ENCODE measurements at places on chromosomes 2 and 18.

- DNase-seq: no peak
These were observed 100.0 kb upstream of the PID1 start for GRCh38 chr2:229371086-229371485.

GRCh38 chr18:64695851-64696553 is 547.1 kb upstream of the LINC00305 start:
- DNase-seq: peak; percentile 69

DNA sequence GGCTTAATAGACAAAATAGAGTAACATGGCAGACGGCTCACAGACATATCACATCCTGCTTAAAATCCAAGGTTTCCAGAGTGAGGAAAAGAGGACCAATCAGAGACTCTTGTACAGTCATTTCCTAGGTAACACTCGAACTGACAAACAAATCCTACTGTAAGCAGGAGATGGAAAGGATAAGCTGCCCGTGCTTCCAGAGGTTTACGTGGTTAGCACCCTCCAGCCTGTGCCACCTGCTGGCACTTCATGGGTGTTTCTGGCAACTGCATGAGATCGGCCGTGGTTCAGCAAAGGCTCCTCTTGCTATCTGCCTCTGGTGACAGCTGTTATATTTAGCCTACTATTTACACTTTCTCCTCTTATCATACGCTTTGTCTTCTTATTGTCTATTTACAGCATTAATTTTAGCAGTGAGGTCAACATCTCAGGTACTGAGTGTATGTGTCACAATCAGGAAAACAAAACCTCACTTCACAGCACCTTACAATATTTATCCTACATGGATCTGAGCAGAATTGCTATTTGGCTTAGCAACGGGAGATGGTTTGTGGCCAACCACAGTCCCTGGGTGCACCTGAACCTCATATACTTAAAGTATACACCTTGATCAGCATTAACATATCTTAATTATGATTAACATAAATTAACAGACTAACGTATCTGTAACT is 226.9 kb downstream of the TMEM163 start:
- DNase-seq: no peak

GRCh38 chr2:120939595-120940318 is 204.1 kb downstream of the GLI2 start:
- DNase-seq: no peak

DNA sequence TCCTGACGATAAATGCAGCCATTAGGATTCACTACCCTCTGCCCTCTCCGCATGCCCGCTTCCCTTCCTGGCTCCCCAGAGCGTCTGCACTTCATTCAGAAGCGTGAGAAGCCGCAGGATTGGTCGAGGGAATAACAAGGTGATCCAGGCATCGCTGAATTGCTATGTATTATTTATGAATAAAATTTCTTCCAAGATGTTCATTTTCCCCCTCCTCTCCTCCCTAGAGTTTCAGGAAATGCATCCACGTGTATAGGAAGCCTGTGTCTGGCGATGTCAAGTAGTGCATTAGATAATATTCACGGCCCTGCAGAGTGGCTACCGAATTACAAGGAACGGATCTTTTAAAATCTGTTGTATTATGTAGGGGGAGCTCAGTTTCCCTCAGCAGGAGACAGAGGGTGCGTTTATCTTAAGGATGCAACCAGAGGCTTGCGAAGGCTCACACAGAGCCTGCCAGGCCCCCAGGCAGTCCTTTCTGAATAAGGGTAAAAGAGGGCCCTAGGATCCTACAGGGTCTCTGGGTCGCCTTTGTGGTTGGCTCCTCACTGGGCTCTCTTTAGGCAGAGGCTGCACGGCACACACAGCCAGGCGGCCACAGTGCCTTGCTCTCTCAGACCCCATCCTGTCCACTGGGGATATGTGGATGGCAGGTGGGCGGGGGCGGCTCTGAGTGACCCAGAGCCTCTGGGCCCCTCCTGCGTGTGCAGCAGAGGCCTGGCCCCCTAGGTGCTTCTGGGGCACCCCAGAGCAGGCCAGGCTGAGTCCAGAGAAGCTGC is 224.1 kb upstream of the PXDN start:
- no peak for DNase-seq

- DNase-seq: no peak
These were observed 33.5 kb downstream of the NHEJ1 start for GRCh38 chr2:219127037-219127635.

GRCh38 chr2:160465002-160465401 is 28.6 kb downstream of the RBMS1 start:
- no peak for DNase-seq

GRCh38 chr18:7619676-7620075 is 52.6 kb downstream of the PTPRM start:
- no peak for DNase-seq

- DNase-seq: peak; percentile 47
These were observed 10.8 kb downstream of the AGFG1 start for GRCh38 chr2:227482638-227483340.

GRCh38 chr2:226771067-226771466 is 28.6 kb downstream of the IRS1 start:
- no peak for DNase-seq

GRCh38 chr2:61177727-61178549 is 15.9 kb downstream of the C2orf74 start:
- peak; percentile 52 for DNase-seq

GRCh38 chr18:60358516-60358915 is 14.1 kb downstream of the MC4R start:
- no peak for DNase-seq

GRCh38 chr2:152598975-152599759 is 118.1 kb downstream of the PRPF40A start:
- no peak for DNase-seq

DNA sequence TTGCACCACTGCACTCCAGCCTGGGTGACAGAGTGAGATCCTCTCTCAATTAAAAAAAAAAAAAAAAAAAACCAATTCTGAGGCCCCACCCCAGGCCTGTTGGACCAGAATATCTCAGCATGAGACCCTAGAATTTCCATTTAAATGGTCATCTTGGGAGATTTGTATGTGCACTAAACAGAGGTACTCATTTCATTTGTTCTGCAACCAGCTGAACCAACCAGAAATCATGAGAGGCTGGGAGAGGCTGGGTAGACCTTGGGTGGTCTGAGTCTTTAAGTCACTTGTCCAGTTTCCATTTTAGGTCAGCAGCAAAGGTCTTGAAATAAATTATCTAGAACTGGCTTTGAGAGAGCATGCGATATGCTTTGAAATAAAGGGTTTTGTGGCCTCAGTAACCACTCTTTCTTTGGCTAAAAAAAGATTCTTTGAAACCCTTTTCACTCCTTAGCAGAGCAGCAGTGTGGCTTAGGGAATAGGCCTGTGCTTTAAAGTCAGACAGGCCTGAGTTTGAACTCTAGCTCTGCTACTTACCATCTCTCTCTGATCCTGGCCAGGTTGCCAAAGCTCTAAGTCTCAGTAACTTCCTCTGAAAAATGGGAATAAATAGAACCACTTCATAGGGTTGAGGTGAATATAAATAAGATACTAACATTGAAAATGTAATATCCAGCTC is 52.6 kb downstream of the QPCT start:
- no peak for DNase-seq

- DNase-seq: no peak
These were observed 600.0 kb upstream of the SLC39A10 start for GRCh38 chr2:195057001-195057400.

- DNase-seq: peak; percentile 81
These were observed 81.3 kb downstream of the OSBPL6 start for GRCh38 chr2:178275600-178275999.

DNA sequence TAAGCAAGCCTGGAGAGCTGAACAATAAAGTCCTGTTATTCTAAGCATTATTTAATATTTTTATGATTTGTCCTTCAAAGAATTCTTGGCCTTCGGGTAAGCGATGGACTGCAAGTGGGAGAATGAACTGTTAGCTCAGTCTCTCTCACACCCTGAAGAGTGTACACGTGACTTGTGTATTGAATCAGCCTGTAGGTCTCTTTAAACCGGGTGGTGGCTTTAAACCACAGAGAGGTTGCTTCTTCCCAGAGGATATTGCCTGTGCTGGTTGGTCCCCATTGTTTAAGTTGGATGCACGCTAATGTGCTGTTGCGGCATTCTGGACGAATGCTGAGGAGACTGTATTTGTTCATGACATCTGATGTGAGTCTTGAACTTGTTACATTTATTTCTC is 183.3 kb downstream of the LTBP1 start:
- no peak for DNase-seq

GRCh38 chr2:156517419-156517818 is 81.2 kb downstream of the GPD2 start:
- no peak for DNase-seq

DNA sequence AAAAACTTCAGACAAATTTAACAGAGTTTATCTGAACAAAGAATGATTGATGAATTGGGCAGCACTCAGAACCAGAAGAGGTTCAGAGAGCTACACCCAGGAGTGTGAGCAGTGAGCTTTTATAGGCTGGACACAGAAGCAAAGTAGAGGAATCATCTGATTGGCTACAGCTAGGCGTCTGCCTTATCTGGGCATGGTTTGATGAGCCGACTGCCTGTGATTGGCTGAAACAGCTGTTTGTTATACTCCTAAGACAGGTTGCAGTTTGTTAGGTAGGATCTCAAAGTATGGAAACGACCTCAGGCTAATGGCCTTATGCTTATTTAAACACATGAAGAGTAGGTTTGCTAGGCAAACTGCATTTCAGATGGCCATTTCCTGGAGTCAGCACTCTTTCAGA is 188.9 kb downstream of the MYO1B start:
- no peak for DNase-seq

GRCh38 chr2:138499684-138500083 is 1.9 kb upstream of the SPOPL start:
- DNase-seq: no peak

DNA sequence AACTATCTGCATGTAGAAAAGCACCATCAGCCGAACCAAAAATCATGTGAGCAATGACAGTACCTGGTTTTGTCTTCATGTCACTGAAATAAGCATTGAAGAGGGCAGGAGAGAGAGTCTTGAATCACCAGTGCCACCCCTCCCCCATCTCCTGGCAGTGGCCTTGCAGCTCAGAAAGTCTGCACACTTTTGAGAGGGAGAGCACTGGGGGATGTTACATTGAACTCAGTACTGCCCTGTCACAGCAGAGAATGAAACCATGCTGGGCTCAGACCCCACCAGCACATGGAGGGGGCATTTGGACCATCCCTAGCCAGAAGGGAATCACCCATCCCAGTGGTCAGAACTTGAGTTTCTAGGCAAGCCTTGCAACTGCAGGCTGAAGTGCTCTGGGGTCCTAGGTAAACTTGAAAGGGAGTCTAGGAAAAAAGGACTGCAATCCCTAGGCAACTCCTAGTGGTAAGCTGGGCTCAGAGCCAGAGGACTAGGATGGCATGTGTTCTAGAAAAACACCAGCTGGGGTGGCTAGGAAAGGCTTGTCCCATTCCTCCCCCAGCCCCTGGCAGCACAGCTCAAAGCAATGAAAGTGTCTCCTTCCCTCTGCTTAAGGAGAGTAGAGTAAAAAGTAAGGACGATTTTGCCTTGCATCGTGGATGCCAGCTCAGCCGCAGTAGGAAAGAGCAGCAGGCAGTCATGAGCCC is 259.9 kb upstream of the MYT1L start:
- DNase-seq: no peak

DNA sequence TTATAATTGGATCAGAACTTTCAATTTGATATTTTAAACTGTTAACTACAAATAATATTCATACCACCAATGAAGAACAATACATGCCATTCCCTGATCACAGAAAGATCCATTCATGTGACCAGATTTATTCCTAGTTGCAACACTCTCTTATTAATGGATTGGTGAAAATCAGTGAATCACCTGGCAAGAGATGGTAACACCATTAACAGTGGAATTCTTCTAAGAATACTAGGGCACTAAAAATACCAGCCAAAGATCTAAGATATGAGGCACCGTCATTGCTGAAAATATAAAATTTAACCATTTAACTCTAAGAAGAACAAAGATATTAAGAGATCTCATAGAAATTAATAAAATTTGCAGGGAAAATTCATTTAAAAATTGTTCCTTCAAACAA is 58.1 kb downstream of the MAP4K3 start:
- DNase-seq: no peak

- DNase-seq: peak; percentile 80
These were observed at the start of gene GATA6 for GRCh38 chr18:22169011-22169888. Gene GATA6, plus strand, starts transcription at chr18:22169589. Its CDS starts 1,556 bp downstream, at chr18:22171145.

- DNase-seq: no peak
These were observed 51.9 kb downstream of the CACNB4 start for GRCh38 chr2:152046940-152047339.

DNA sequence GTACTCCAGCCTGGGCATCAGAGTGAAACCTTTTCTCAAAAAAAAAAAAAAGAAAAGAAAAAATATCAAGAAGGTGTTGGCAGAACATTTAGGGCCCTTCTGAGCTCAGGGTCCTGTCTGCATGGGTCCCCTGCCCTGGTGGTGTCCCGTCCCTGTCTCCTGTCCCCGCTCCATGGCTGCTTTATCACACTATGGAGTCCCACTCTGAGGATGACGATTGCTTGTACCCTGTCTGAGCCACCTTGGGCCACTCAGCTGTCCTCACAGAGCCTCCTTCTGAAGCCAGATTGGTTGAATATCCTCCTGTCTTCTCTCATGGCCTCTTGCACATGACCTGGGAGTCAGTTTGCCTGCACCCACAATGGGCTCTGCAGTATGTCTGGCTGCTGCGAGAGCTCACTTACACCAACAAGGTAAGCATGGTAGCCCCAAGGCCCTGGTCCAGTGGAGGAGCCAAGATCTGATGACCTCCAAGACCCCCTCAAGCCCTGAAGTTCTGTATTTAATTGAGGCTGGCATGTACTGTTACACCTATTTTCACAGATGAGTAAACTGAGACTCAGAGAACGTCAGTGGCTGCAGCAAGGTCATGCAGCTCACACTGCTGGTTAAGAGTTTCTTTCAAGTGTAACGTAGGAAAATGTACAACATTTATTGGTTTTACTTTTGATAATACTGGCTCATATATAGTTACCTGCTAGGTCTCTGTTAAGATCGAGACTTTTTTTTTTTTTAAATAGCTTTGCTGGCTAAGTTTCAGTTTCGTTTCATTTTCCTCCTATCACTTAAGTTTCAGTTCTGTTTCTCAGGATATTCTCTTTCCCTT is 16.9 kb upstream of the ZCCHC2 start:
- peak; percentile 60 for DNase-seq

DNA sequence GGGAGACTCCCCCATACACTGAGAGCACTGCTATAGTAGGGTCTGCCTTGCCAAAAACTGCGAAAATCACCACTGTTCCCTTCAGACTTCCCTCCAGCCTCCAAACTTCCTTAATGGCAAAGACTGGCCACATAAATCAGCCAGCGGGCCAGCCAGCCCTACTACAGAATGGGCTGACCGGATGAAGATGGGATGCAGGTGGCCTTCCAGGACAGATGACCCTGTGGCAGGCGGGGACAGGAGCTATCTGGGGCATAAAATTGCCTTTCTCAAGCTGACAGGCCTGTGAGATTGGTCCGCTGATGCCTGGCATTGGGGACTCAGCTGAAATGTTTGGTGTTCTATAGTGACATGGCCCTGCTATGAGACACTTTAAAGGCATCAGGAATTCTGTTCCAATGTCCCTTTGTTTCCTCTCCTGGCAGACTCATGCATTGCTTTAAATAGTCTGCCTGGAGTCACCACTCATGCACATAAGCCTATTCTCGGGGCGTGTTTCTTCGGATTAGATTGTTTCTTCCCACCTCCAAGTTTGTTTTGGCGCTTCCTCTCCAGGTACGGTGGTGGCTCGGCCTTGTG is 135.9 kb downstream of the ALPK2 start:
- no peak for DNase-seq

- DNase-seq: no peak
These were observed 225.9 kb downstream of the C1D start for GRCh38 chr2:67836866-67837265.

- peak; percentile 60 for DNase-seq
These were observed 11.1 kb upstream of the IL1RN start for GRCh38 chr2:113116100-113116958.

GRCh38 chr2:120223034-120223912 is at the start of gene TMEM185B:
Gene TMEM185B, minus strand, starts transcription at chr2:120223400. Its CDS starts 424 bp downstream, at chr2:120222976.
- peak; percentile 79 for DNase-seq

Measured in KBM-7 (cell line).